ENCODE measurements at places on chromosomes 3 and 15.

DNA sequence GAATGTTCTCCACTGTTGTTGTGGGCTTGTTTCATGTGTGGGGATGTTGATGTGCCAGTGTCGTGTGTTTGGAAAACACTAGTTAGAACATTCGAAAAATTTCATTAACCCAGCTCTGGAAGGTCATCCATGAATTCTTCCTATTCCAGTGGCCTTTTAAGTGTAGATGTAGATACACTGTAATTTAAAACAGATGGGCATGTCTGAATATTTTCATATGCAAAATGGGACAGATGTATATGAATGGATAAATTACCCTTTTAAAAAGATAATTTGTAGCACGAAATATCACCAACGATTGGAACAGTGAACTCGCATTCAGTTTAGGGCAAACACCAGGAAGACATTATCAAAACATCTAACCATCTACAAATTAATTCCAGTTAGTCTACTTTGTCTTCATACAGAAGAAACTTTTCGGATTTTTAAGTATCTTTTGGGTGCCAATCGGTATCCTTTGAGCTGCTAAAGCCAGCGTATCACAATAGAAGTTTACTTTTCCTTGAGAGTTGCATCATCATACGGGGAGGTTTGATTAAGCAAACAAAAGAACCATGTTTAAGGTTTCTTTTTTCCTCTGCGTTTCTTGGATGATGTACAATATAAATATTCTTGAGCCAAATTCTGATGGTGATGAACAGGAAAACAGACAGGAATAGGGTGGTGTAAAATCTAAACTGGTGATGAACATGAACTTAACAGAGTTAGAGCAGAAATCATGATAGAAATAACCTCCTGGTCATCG, 528.1 kb downstream of the FOXP1 start:
- no peak for DNase-seq

- DNase-seq = peak; percentile 22
Measured at GRCh38 chr3:188046561-188047211, 107.3 kb upstream of the LPP start.

DNA sequence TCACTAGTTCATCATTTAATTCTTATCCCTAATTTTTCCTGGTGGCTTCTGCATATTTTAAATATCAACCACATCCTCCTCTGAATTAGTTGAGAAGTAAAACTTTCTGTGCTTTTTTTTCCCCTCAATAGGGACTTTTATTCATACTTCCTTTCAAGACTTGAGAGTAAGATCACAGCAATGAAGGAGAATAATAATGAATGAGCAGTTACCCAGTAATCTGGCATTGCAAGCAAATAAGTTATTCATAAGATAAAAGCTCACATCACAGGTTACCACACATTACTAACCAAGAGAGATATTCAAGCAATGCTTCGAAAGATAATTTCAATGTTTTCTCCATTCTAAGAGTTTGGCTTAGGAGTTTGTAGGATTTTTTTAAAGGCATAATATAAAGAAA, 50.3 kb downstream of the BTLA start:
- no peak for DNase-seq

- DNase-seq = no peak
Measured at GRCh38 chr3:188832146-188832545, 339.6 kb upstream of the TPRG1 start.

DNA sequence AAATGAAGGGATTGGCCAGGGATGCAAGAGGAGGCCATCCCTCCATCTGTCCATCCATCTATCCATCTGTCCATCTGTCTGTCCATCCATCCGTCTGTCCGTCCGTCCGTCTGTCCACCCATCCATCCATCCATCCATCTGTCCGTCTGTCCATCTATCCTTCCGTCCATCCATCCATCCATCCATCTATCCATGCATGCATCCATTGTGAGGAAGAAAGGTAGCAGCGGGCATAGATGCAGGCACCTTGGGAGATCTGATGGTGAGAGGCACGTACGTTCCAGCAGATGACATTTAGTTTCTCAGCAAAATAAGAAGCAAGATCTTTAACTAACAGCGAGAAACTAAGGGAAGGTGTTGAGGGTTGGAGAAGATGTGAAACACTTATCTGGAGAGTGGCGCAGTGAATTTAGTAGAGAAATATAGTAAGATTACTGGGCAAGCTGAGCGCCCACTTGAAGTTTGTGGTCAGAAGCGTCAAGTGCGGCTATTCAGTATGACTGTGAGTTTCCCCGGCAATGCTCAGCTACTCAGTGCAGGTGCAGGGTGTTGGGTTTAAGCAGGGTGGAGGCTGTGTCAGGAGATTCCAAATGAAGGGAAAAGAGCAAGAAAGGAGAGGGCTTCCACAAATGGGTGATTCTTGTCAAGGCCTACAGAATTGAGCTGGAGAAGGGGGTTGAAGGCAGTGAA, 22.4 kb upstream of the SRP14 start:
- DNase-seq = no peak

DNA sequence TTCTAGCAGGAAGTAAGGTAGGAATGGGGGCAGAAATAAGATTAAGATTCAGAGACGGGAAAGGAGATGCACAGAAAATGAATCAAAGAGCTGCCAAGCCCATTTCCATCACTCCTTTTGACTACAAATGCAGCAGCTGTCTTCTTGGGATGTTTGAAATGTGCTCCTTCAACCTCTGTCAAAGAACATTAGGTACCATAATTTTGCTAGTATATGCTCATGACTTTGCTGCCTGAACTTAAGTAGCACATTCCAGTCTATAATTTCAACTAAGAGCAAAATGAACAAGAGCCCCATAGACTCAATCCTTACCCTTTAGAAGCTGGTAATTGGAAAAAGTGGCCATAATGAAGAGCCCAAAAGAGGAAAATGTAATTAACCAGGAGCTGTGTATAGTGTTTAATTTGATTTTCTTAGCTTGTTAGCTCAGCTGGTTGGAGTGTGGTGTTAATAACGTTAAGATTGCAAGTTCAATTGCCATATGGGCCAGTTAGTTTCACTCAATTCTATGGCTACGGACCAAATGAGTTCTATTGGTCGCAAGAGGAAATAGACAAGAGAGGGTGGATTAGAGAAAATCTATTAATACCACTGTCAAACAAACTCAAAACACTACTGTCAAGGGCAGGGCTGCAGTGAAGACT, 349.9 kb downstream of the ZBBX start:
- no peak for DNase-seq

GRCh38 chr3:64266065-64266931, 41.0 kb upstream of the PRICKLE2 start:
- DNase-seq = peak; percentile 96

GRCh38 chr3:70989174-70989573, 594.4 kb downstream of the FOXP1 start:
- DNase-seq = peak; percentile 64

- DNase-seq = no peak
Measured at GRCh38 chr15:92541291-92542200, 114.0 kb downstream of the FAM174B start.

- no peak for DNase-seq
Measured at GRCh38 chr3:29258161-29258560, 22.7 kb upstream of the RBMS3 start.

DNA sequence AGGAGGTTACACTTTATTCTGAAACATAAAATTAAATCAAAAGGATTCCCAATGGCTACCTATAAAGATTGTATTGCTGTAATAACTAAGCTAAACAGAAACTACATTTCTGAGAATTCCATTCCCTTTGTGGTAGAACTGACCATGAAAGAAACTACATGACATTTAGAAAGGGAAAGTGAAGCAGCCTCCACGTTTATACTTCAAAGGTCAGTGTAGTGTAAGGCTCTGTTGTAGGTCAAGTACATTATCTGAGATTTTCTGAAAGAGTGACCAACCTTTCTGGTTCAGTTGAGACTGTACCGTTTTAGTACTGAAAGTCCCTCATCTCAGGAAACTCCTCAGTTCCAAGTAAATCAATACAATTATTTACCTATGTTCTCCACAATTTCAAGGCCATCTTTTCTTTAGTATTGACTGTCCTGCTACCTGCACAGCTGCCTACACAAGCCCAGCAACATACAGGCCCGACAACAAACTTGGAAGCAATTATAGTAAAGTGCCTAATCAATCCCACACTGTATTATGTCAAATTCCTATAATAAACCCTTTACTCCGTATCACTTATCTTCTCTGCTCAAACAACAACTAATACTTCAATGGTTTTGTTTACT, 343.0 kb downstream of the PLOD2 start:
- DNase-seq = no peak

DNA sequence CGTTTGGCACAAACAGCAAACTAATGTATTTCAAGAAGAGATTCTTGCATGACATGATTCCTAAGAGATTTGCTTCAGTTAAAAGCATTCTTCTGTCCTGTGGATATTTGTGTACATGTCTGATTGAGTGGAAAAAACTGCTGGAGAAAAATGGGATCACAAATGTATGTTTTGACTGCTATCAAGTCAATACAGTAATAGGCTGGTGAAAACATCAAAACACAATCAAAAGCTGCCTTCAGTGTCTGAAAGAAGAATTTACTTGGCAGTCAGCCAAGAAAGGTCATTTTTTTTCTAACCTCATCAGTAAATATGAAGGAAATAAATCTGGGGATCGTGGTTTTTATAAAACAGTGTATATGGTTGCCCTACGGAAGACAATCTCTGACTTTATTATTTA, 1214.8 kb downstream of the NSUN3 start:
- DNase-seq = no peak

- no peak for DNase-seq
Measured at GRCh38 chr3:111584744-111585143, 10.4 kb downstream of the ZBED2 start.

DNA sequence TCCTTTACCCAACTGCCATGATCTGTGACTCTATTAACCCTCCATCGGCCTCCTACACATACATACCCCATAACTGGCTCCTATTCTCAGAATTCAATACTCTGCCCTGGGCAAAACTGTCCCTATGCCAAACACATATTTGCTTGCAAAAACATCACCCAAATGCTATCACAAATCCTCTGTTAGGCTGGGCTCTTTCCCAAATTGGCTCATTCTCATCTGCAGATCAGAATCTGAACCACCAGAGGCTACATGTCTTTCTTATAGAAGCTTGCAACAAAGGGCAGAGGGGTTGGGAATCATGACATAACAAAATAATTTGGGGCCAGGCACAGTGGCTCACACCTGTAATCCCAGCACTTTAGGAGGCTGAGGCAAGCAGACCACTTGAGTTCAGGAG, 45.4 kb upstream of the GOLM2 start:
- DNase-seq = no peak

DNA sequence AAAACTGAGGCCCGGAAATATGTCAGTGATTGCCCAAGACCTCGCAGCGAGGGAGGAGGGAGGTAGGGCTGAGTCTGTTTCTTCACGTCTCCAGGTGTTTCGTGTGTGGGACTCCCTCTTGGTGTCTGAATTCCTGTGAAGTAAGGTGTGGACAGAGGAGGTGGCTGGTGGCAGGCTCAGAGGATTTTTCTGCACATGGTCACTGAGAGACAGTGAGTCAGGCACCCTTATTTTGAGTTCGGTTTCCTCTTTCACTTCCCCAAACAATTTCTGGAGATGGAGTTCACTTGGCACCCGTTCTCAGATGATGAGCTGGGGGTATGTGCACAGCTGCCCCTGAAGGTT, 46.3 kb upstream of the VPS8 start:
- DNase-seq = no peak

GRCh38 chr3:52193065-52193464, 4.9 kb upstream of the ALAS1 start:
- no peak for DNase-seq

- DNase-seq = no peak
Measured at GRCh38 chr3:194675081-194675640, 3.2 kb upstream of the LSG1 start.

GRCh38 chr3:157199841-157200240, 39.9 kb upstream of the CCNL1 start:
- DNase-seq = no peak

DNA sequence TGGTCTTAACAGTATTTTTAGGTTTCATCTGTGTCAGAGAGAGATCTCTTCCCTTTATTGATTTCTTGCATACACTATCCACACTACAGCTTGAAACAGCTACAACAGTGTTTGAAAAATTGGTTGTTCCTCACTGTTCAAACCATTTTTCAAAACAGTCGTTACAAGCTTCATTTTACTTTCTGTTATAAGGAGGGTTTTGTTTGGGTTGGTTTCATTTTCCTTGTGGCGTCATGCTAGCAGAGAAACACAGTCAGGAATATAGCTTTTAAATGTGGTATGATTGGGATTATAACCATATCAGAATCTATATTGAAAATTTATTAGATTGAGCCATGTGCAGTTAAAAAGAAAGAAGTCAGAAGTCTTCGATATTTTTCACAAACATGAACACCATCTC, 400.6 kb downstream of the ZBTB20 start:
- peak; percentile 26 for DNase-seq

GRCh38 chr3:157573780-157574378, 70.7 kb upstream of the VEPH1 start:
- peak; percentile 44 for DNase-seq

DNA sequence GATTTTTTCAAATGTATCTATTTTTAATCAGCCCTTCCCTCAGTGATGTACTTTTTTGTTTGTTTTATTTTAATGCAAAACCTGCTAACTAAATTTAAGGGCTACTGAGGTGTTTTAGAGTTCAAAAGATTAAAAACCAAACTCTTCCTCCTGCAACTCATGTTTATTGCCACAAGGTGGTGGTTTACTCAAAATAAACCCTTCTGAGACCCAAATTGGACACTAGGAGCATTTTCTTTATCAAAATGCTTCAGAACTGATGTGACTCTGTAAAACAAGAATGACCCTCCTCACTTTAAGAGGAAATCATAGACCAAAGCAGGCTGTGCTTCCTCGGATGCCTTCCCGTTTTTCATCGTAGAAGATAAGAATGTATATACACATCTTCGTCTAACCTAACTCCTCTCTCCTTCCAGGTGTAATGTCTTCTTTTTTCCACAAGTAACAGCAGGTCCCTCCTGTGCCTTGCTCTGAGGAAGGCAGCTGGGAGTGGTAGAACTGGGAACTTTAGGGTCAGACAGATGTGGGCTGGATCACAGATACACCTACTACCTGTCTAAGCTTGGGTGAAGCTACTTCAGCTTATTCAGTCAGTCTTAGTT, 2.9 kb upstream of the NME9 start:
- peak; percentile 53 for DNase-seq

GRCh38 chr3:157347577-157348303, 88.9 kb upstream of the PTX3 start:
- no peak for DNase-seq

GRCh38 chr3:39106851-39107387, 508 bp downstream of the GORASP1 start:
- peak; percentile 30 for DNase-seq

- DNase-seq = no peak
Measured at GRCh38 chr3:89072642-89073041, 34.8 kb upstream of the EPHA3 start.

DNA sequence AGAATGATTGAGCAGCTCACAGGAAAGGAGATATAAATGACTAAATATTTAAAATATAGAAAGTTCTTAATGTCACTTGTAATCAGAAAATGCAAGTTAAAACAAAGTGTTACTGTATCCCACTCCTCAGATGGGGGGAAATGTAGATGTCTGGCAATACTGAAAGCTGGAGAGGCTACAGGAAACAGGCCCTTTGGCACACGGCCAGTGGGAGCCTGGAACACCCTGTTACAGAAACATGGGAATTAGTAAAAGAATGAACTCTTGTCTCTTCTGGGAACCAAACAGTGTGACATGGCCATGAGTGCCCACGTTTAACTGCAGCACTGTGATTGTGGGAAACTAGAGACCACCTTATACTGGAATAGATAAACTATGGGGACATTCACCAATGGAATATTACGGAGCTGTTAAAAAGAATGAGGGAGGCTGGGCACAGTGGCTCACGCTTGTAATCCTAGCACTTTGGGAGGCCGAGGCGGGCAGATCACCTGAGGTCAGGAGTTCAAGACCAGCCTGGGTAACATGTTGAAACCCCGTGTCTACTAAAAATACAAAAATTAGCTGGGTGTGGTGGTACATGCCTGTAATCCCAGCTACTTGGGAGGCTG, 50.2 kb downstream of the CDCP1 start:
- DNase-seq = no peak
